ENCODE measurements at places on chromosomes 16 and 17. TPM values are rescaled to one million over a fixed set of nuclear protein-coding genes. Genes with fewer than 3 reads are reported as not detected.

Gene TOB1
- 72.4 TPM for total RNA-seq

Gene RASL10B
- total RNA-seq = 37.5 TPM

Gene WSCD1
- total RNA-seq = 27.6 TPM

Gene NOL3
- 32.7 TPM for total RNA-seq

Gene ETV4
- 0.69 TPM for total RNA-seq

Gene DNAI2
- not detected for total RNA-seq

Gene KRTAP4-9
- total RNA-seq = not detected

Gene TMEM170A
- total RNA-seq = 25.6 TPM

Gene DLX3
- total RNA-seq = not detected

Gene KRTAP17-1
- total RNA-seq = not detected

Gene KIF2B
- total RNA-seq = not detected

Gene PIGQ
- 70.6 TPM for total RNA-seq

Gene SGCA
- total RNA-seq = 1.1 TPM

Gene ARL16
- total RNA-seq = 42.1 TPM

Gene MIF4GD
- 17.3 TPM for total RNA-seq

Gene NACA2
- not detected for total RNA-seq

Gene TMEM107
- total RNA-seq = 19.6 TPM

Gene ANKRD40
- 141 TPM for total RNA-seq

Gene SEZ6L2
- 132 TPM for total RNA-seq

Gene HSD11B2
- 2.4 TPM for total RNA-seq

Gene ZNF205
- total RNA-seq = 11.3 TPM

Gene RNF151
- not detected for total RNA-seq

Gene ATP2A1
- total RNA-seq = 0.70 TPM

Gene DRC7
- 1.2 TPM for total RNA-seq

Gene SULT1A4
- total RNA-seq = 3.8 TPM

Gene KIFC3
- 53.1 TPM for total RNA-seq

Gene ZFP3
- total RNA-seq = 7.7 TPM

Gene CDH5
- total RNA-seq = 20.3 TPM

Gene ZP2
- not detected for total RNA-seq

Gene MYH2
- not detected for total RNA-seq

Gene SSTR5
- total RNA-seq = not detected

Gene ZNF174
- 12.7 TPM for total RNA-seq

Gene KRT14
- total RNA-seq = not detected

Gene RBL2
- 61.4 TPM for total RNA-seq

Gene PSMC5
- 112 TPM for total RNA-seq

Gene ZNF423
- total RNA-seq = 16.0 TPM

Data from dorsolateral prefrontal cortex (tissue), 122 donors.